ENCODE measurements at places on chromosomes 11 and 22.

- DNase-seq: peak; percentile 13
Observed at GRCh38 chr11:107563702-107564101, 1.8 kb downstream of the ALKBH8 start.

GRCh38 chr11:112537846-112538330, 277.2 kb upstream of the PLET1 start:
- DNase-seq: no peak

GRCh38 chr11:107719557-107720302, 7.9 kb upstream of the SLN start:
- DNase-seq: no peak

GRCh38 chr11:86787656-86788055, 12.7 kb upstream of the PRSS23 start:
- no peak for DNase-seq

- no peak for DNase-seq
Observed at GRCh38 chr22:47592791-47593190, 830.3 kb downstream of the TBC1D22A start.

DNA sequence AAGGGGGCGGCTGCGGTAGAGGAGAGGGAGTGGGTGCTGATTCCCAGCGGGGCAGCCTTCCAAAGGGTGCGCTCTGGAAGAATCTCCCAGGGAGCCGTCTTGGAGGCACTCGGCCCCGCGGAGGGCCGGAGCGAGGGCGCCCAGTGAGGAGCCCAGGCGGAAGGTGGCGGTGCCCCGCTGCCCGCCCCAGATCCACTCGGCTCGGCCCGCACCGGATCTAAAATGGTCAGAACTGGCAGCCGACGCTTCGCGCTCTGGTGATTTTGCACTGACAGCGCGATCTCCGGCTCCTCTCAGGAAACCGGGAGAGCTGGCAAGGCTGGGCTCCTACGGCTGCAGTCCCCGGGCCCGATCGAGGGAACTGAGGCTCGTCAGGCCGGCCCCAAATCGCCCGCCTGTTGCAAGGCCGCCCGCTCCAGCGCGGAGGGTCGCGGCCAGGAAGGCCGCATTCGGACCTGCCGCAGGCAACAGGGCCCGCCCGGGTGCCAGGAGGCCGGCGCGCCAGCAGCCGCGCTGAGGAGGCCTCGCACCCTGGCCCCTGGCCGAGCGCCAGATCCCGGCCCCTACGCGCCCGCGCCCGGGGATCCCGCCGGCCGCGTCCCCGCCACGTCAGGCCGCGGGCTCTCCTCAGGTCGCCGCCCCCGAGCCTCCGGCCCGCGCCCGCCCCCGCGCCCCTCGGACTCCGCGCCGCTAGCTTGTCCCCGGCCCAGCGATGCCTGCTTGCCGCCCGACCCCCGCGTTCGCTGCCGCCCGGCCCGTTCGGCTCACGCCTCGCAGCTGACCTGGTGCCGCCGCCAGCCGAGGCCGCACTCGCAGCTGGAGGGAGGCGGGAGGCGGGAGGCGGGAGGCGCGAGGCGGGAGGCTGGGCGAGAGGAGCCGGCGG, at the start of gene KLHL22:
TSS of gene KLHL22 (minus strand) at position 818 of the 883 bp plus-strand sequence. CDS start 6,584 bp downstream, outside the sequence.
- DNase-seq: no peak

DNA sequence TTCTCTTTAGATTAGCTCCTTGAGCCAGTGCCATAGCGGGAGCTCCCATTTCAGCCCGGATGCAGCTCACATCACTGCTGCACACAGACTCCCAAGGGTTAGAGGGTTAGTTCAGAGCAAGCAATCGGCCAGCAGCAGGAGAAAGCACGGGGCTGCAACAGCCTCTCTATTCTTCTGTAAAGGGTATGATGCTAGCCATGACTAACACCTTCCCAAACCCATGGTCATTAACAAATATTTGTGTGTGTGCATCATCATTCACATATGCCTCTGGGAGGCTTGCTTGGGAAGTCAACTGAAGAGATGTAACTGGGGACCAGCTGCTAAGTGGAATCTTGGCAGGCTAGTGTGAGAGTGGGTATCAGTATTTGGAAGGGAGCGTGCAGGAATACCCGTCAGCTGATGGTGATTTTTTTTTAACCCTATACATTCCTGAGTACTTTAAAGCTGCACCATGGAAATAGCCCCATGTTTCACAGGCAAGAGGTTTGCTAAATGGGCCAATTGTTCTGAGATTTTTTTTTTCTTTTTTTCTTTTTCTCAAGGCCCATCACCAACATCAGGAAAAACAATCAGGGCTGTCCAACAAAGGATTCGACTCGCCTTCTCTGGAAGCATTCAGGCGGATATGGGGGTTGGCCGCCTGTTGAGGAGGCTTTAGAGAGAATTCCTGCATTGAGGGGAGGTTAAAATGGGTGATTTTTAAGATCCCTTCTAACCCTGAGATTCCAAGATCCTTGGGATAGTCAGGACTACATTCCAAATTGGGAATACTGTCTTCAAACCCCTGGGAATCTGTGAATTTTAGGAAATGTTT, 33.2 kb upstream of the CCDC89 start:
- no peak for DNase-seq

GRCh38 chr11:93528757-93529645, 14.2 kb downstream of the SMCO4 start:
- no peak for DNase-seq

- DNase-seq: no peak
Observed at GRCh38 chr22:43099095-43099494, 9.9 kb upstream of the TTLL1 start.
